NCI-H748 treated with DMSO at 0.1 percent for 48 hours (cell line): ENCODE measurements at places on chromosomes 3 and 15.
A peak's percentile ranks its signal among the peaks of the same experiment; 100 is the strongest.

GRCh38 chr15:32641517-32642059, at the start of gene SCG5:
SCG5 (plus strand) TSS chr15:32641710; CDS start chr15:32643593, 1,883 bp downstream.
- peak; percentile 41 for DNase-seq

DNA sequence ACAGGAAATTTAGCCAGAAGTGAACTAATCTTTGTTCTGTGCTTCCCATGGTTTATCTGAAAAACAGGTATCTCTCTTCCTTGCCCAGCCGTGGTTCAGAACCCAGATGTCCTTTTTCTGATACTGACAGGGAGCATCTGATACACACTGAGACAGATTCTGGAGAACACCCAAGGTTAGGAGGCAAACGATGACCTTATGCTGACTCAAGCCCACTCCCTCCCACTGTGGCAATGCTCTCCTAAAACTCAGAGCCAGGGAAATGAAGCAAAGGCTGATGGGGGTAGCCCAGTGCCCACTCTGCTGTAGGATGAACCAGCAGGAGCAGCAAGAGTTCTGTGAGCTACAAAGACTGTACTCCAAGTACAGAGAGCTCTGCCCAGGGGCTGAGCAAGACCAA, 225.1 kb downstream of the NTRK3 start:
- no peak for DNase-seq

- no peak for DNase-seq
These were observed 145.0 kb upstream of the TMCO5A start for GRCh38 chr15:37789397-37789786.

DNA sequence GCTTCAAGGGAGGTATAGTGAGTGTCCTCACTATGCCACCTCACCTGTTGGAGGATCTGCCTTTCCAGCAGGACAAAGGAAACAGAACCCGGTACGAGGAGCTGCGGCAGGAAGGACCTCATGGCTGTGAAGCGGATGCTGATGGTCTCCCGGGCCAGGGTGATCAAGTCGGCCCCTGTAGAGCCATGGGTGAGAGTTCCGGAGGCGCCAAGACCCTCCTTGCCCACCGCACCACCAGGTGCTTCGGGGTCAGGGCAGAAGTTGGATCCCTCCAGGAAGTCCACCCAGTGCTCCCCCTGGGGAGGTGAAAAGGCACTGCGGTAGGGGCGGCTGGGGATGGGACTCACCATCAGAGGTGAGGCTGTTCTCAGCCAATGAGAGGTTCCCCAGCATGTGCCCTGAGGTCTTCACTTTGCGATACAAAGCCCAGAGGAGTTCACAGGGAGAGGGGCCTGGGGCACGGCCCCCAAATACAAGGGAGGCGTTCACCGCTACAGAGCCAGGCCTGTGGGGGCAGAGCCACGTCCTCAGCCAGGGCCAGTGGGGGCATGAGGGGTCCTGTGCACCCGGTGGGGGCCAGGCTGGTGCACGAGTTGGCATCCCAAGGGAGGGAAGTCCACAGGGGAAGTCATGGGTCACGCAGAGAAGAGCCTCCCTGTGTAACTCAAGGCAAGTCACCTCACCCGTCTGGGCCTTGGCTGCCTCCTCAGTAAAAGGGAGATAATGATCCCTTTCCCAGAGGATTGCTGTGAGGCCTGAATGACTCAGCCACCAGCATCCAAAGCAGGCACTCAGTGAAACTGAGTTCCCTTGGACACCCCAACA, 27.7 kb downstream of the C15orf39 start:
- DNase-seq: no peak

GRCh38 chr15:69666921-69667811, 214.5 kb downstream of the RPLP1 start:
- no peak for DNase-seq

- DNase-seq: no peak
These were observed 65.4 kb downstream of the SEMA5B start for GRCh38 chr3:122962149-122962548.

GRCh38 chr15:35306361-35306981, 221.4 kb upstream of the NANOGP8 start:
- no peak for DNase-seq

- DNase-seq: no peak
These were observed 524.5 kb downstream of the SHQ1 start for GRCh38 chr3:72323773-72324172.

- no peak for DNase-seq
These were observed 3.0 kb downstream of the POMGNT2 start for GRCh38 chr3:43102773-43103480.

DNA sequence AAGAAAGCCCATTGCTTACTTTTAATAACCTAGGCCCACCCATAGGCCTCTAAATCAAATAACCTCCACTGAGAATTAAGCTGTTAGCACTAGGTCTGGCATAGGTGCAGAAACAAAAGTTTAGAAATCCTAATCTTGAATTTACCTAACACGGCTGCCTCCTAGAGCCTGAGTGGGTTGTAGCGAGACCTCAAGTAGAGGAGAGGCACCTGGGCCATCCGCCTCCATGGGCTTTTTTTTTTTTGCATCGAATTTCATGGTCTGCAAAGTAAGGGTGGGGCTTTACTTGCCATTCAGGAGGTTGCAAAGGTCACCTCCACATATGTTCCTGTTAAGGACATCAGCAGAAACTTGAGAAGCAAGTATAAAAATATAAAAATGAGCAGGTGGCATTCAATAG, 6.6 kb upstream of the TPM1 start:
- DNase-seq: no peak

- peak; percentile 96 for DNase-seq
These were observed 375.1 kb downstream of the FOXP1 start for GRCh38 chr3:71208211-71209095.

DNA sequence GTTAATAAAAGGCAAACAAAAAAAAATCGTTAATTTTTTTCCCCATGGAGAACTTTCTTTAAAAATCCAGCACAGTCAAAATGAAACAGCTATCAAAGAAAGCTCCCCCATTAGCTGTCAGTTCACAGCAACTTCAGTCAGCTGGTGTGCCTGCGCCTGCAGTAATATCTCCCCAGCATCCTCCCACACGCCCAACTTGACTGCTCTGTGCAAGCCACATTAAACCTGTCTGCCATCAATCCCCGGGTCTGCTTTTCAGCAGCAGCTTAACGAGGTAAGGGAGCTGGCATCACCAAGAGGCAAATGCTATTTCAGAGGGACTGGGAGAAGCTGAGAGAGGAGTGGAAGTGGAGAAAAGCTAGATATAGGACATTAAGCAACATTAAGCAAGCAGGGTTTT, 337.5 kb downstream of the GAP43 start:
- no peak for DNase-seq

- no peak for DNase-seq
These were observed 42.2 kb downstream of the SYN2 start for GRCh38 chr3:12046406-12046805.

DNA sequence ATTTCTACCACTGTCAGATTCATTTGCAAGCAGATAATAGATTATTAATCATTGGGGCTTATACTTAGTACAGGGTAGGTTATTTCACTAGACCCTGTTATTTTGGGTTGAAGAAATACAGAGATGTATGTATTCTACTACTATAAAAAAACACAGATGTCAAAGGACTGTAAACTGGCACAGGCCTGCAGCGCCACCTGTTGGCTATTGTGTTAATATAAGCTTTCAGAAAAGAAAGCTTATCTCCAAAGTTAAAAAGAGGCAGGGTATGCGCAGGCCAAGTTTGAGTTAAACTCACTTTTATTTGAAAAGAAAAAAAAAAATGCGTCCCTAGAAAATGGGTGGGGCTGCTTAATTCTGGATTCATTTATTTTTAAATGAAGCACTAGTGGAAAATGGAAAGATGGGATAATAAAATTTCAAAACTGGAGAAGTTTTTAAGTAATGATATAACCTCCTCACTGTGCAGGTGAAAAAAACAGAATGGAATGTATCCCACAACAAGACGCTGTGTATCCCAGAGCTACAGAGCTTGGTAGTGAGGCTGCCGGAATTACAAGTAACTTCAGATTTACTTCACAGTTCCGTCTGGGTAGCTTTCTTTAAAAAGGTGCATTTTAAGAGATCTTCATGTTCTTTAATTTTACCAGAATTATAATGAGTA, 407.2 kb upstream of the TGFBR2 start:
- no peak for DNase-seq

DNA sequence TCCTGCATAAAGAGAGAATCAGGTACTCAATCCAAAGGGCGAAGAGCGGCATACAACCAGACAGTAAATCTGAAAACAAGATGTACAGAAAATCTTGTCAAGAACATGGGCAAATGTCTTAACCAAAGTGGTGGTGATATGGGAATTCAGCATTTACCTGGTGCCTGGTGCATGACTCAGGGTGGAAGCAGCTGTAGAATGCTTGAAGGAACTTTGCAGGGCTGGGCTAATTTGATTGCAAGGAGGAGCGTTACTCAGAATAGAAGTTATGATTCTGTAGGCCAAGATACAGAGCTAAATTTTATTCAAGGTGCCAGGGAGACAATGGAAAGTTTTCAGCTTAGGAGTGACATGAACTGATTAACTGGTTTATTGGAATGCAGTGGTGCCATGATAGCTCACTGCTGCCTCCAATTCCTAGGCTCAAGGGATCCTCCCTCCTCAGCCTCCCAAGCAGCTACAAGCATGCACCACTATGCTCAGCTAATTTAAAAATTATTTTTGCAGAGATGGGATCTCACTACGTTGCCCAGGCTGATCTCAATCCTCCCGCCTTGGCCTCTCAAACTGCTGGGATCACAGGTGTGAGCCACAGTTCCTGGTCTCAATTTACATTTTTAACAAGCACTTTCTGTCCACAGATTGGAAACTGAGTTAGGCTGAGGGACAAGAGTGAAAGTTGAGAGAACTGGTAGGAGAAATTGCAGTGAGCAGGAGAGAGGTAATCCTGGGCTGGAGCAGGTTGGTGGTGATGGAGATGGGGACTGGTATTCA, 91.5 kb upstream of the TBC1D5 start:
- no peak for DNase-seq

DNA sequence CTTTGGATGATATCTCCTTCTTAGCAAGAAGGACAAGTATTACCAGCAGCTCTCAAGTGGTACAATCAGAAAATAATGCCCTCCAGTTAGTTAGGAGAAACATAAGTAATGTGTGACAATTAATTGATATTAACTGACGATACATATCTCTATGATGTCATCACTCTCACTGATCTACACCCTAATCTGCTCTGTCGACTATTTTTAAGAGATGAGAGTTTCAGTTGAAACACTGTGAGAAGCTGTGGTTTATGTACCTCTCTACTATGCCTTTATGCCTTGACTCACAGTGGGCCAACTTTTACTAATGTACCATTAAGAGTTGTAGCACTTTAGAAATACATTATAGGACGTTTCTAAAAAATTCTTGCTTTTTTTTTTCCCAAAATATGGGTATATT, 8.6 kb downstream of the CEP152 start:
- no peak for DNase-seq

- no peak for DNase-seq
These were observed 121.4 kb upstream of the PHLDB2 start for GRCh38 chr3:111737706-111738086.

- peak; percentile 62 for DNase-seq
These were observed 151.2 kb downstream of the OPA1 start for GRCh38 chr3:193744048-193744821.

DNA sequence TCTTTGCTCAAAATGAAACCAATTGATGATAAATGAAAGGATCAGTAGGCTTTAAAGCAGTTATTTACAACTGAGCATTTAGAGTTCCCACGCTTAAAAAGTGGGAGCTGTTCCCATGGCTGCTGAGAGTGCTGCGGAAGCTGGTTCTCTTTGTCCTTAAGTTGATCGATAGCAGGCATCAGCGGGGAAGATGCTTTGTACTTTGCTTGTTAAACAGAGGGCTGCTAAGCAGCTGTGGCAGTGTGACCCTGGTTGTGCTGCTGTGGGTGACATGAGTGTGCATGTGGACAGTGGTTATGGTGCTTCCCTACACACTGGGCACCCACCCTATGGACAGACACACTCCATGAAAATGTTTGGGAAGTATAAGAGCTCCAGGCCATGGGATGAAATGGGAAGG, 96.3 kb downstream of the PTPRG start:
- no peak for DNase-seq

- no peak for DNase-seq
These were observed 555.4 kb downstream of the AGBL1 start for GRCh38 chr15:86634992-86635638.

DNA sequence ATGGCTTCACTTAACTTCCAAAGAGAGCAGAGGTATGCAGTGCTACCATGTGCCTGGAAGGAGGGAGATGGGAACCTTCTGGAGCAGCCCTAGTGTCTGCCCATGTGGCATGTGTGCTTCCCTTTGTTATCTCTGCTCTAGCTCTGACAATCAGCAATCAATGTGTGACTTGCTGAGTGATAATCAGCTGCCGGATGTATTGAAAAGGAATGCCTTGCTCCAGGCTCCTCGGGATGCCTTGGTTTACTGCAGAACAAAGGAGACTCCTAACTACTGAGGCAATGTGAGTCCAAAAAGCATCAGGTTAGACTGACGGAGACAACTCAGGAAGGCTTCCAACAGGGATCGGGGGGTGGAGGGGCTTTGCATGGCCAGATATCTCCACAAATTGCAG, 36.0 kb upstream of the CORO2B start:
- DNase-seq: no peak

DNA sequence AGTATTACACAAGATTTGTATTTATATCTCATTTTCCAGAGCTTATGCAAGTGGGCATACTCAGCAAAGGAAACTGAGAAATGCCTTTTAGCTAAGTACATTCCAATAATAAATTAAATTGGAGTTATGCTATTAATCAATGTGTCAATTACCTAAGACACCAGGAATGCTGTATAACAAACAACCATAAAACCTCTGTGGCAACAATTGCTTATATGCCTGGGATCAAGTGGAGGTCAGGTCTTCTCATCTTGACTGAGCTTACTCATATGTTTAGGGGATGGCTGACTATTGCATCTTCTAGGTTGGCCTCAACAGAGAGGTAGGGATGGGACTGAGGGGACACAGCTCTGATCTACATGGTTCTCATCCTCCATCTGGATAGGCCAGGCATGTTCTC, 30.7 kb downstream of the CD200R1L start:
- DNase-seq: no peak

- DNase-seq: no peak
These were observed 17.2 kb downstream of the TNFAIP8L3 start for GRCh38 chr15:51077221-51078153.

- no peak for DNase-seq
These were observed 60.0 kb downstream of the MAGEF1 start for GRCh38 chr3:184651904-184652303.

DNA sequence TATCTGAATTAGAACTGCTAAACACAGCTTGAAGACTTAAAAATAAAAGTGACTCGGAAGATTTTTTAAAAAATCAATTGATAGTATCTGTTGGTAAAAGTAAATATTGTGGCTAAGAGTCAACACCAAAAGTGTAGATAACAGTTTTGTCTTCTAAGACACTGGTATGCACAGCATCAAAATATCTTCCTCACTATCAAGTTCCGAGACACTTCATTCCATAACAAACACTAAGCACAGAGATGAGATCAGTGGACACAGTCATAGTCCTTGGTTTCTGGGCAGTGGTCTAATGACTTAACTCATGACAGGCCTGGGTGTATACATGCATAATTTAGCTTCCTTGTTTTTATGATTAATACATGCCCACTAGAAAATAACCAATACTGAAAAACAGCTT, 63.2 kb downstream of the PXYLP1 start:
- DNase-seq: no peak
